ENCODE measurements at places on chromosomes 16 and 17.

DNA sequence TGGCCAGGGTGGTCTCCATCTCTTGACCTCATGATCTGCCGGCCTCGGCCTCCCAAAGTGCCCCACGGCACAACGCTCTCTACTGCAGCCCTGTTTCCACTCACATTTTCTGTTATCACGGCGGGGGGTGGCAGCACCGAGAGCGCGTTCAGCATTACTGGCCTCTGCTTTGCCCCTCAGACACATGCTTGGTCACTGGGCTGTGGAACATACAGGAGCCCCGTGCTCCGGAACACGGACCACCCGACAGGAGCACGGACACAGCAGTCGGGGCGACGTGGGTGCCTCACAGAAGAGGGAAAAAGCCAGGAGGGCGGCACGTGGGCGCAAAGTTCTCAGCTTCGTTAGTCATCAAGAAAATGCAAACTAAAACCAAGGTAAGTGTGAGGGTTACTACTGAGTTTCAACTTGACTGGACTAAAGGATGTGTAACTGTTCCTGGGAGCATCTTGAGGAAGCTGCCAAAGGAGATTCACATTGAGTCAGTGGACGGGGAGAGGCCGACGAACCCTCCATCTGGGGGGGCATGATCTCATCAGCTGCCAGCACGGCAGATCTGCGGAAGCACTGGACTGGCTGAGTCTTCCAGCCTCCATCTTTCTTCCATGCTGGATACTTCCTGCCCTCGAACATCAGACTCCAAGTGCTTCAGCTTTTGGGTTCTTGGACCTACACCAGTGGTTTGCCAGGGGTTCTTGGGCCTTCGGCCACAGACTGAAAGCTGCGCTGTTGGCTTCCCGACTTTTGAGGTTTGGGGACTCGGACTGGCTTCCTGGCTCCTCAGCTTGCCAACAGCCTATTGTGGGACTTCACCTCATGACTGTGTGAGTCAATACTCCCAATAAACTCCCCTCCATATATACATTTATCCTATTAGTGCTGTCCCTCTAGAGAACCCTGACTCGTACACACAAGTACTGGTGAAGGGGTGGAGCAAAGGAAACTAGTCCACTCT lies 106.8 kb downstream of the ZNF778 start:
- DNase-seq, result no peak

GRCh38 chr17:83113381-83113780 lies 34.0 kb downstream of the METRNL start:
- DNase-seq, result no peak

DNA sequence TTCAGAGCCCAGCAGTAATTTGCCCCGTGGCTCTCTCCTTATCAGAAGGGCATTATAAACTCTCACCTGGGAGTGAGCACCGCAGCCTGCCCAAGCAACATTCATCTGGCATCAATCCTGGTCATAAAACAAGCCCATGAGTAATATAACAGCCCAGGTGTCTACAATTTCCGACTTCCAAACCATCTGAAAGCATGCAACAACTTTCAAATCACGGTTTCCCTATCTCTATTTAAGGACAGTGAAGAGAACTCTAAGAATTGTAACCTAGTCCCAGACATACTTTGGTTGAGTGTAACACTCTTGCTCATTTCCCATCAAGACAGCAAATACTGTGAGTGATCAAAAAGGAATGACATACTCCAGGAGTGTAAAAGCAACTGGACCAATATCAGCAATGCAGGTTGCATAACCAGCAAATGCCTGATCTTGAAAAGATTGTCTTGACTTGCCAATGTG lies 487.4 kb upstream of the SOX9 start:
- no peak for DNase-seq

DNA sequence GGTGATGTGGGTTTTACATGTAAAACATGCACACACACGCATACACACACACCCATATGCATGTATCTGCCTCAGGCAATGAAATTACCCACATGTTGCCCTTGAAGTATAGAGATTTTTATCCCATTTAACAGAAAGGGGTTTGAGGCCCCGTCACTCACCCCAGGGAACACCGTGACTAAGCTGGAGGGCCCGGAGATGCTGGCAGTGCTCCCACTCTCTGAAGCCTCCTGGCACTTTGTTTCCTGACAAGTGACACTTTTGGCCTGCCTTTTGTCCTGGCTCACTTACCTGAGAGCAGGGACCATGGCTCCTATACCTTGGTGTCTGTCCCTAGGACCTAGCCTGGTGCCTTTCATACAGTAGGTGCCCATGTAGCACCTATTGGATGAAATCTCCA lies 50.0 kb upstream of the TNRC6C start:
- DNase-seq, result no peak

GRCh38 chr17:1625053-1625452 lies 3.6 kb downstream of the SLC43A2 start:
- no peak for DNase-seq

GRCh38 chr17:4130715-4131114 lies 12.1 kb downstream of the ZZEF1 start:
- DNase-seq, result no peak

GRCh38 chr16:87919681-87919994 lies 16.7 kb downstream of the CA5A start:
- DNase-seq, result no peak

Data from H4 (cell line).